ENCODE measurements at places on chromosomes 6 and 20.
A peak's percentile ranks its signal among the peaks of the same experiment; 100 is the strongest.

DNA sequence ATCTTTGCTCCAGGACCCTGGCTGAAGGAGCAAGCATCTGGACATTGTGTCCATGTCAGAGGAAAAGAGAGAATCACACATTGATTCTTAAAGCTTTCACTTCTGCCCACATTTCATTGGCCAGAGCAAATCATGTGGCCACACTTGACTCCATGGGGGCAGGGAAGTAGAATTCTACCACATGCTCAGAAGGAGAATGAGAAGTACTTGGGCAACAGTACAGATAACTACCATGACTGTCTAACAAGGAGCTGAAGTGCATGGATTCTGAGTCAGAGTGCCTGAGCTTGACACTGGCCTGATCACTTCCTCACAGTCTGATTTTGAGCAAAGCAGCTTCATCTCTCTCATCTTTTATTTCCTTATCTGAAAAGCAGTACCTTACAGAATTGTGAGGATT is 38.6 kb downstream of the GHRH start:
- no peak for DNase-seq

- DNase-seq = no peak
These were observed 34.7 kb downstream of the TFEB start for GRCh38 chr6:41700463-41701347.

DNA sequence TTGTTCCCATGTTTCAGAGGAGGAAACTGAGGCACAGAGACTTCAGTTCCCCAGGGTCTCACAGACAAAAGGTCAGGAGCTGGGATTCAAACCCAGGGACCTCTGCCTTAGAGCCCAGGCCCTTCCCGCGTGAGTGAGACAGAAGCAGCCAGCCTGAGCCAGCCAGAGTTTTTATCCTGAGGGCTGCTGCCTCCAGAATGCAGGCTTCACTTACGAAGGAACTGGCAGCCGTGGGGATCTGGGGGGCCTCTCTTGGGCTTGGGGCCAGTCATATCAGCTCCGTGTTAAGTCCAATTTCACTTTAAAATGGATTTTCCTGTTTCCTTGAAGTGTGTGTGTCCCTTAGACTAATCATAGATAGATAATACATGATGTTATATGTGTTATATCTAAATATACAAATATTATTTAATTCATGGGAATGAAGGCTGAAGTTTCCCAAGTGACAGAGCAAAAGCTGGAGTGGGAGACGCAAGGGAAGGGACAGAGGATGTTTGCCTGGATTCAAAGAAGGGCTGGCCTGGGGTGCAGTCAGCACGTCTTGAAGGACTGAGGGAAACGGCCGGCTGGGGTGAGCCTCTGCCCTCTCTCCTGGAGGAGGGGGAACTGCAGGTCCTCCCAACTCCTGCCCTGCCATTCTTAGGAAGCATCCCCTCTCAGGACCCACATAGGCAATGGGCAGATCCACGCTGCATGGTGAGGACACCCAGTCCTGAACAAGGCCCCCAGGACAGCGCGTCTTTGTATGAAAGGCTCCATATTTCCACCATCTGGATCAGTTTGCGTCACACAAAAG is 320.1 kb downstream of the CDH4 start:
- DNase-seq = no peak

- DNase-seq = no peak
These were observed 51.9 kb downstream of the APCDD1L start for GRCh38 chr20:58463256-58463655.

GRCh38 chr6:116047173-116047933 is 13.3 kb downstream of the FRK start:
- no peak for DNase-seq

GRCh38 chr6:105954148-105954547 is 132.0 kb upstream of the PRDM1 start:
- no peak for DNase-seq

- DNase-seq = no peak
These were observed 98.9 kb upstream of the ADGRF4 start for GRCh38 chr6:47599512-47599911.

DNA sequence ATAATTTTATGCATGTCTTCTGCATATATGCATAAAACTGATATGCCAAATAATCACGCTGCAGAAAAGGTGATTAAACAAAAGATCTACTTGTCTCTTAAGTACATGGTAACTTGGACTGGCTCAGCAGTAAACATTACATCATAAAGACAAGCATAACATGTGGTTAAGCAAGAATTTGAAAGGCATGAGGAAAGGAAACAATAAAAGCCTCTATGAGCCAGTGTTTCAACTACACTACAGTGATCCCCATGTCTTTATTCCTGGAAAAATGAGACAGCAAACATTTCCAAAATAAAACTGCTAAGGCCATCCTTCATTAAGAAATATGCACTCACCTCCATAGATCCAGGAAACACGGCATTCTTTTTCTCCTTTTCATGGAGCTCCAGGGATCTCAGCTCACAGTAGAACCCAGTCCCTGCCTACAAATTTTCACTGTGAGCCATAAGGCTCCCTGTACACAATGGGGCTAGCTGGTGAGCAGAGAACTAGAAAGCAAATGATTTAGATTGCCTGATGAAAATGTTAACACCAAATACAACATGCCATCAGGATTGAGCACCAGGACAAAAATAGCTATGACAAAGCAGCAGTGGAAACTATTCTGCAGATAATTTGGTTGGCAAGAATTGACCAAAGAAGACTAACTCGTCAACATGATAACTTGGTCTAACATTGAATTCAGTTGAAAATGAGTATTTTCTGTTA is 156.1 kb downstream of the COL21A1 start:
- DNase-seq = no peak

DNA sequence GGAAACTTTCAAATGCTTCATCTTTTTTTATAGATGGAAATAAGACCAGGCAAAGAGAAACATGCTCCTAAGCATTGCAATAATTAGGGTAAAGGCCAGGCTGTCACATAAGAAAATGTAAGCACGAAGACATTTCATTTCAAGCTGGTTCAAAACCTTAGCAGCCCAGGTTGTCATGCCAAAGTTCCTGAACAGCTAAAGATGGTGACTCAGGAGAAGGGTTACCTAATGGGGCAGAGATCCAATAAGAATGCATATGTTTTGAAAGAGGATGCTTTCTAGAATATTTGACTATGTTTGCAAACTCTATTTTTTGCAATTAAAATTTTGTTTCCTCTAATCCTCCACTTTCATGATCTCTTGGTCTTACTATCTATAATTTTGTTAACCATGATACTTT is 65.6 kb upstream of the PHACTR2 start:
- DNase-seq = no peak

GRCh38 chr6:42407379-42407778 is 44.3 kb downstream of the TRERF1 start:
- no peak for DNase-seq

DNA sequence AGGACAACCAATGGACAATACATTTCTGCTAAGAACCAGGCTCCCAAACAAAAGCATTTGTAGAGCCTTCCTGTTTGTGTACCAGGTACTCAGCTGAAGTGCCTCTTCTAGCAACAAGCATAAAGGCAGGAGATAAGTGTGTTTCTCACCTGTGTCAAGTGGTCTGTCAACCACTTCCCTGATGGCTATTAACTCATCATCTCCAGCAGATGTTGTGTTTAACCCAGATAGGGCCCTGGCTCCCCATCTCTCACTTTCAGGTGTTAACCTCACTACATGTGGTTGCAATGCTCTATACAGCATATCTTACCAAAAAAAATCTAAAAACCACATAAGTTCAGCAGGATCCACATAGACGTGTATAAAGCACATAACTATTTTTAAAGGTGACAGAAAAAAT is 9.6 kb upstream of the IL17A start:
- DNase-seq = no peak

GRCh38 chr6:108051481-108051880 is 23.1 kb downstream of the OSTM1 start:
- DNase-seq = no peak

- DNase-seq = no peak
These were observed 85.4 kb upstream of the HCRTR2 start for GRCh38 chr6:55088902-55089301.

GRCh38 chr6:159421586-159421985 is 252.4 kb downstream of the FNDC1 start:
- DNase-seq = no peak

DNA sequence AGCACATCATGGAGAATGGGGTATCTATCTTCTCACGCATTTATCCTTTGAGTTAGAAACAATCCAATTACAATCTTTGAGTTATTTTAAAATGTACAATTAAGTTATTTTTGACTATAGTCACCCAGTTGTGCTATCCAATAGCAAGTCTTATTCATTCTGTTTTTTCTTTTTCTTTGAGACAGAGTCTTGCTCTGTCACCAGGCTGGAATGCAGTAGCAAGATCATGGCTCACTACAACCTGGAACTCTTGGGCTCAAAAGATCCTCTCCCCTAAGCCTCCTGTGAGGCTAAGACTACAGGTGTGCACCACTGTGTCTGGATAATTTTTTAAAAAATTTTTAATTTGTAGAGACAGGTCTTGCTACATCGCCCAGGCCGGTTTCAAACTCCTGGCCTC is 201.5 kb upstream of the ZNF217 start:
- DNase-seq = no peak

DNA sequence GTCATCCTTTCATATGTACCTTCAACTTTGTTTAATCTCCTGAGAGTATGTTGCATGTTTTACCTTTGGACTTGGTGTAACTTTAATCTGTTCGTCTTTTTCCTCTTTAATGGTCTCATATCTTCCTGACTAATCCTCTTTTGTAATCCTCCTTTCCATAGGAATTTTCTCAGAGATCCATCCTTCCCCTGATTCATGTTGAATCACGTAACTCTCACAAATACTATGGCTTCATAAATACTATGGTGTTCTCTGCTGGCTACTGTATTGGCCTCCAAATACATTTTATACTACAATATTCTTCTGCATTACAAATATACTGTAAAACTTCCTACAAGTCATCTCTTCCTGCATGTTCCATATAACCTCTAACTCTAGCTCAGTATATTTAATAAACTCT is 317.7 kb upstream of the ADGRB3 start:
- no peak for DNase-seq

GRCh38 chr6:13280254-13280653 is 48.1 kb downstream of the TBC1D7 start:
- no peak for DNase-seq

GRCh38 chr20:58719971-58720371 is 27.4 kb downstream of the NPEPL1 start:
- no peak for DNase-seq

DNA sequence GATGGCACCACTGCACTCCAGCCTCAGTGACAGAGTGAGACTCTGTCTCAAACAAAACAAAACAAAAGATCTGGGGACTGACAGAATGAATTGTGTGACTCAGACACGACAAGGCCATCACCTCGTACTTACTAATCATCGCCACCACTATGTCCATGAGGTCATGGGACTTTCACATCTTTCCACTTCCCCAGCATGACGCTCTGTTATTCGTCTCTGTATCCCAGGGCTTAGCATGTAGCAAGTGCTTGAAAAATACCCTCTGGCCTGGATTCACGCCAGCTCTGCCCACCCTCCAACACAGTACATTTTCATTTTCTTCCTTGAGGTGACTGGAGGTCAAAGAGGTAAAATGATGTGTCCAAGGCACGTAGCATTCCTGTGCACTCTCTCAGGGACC is 27.8 kb downstream of the FGD2 start:
- DNase-seq = peak; percentile 38

GRCh38 chr6:30876039-30876730 is 8.1 kb upstream of the DDR1 start:
- no peak for DNase-seq

DNA sequence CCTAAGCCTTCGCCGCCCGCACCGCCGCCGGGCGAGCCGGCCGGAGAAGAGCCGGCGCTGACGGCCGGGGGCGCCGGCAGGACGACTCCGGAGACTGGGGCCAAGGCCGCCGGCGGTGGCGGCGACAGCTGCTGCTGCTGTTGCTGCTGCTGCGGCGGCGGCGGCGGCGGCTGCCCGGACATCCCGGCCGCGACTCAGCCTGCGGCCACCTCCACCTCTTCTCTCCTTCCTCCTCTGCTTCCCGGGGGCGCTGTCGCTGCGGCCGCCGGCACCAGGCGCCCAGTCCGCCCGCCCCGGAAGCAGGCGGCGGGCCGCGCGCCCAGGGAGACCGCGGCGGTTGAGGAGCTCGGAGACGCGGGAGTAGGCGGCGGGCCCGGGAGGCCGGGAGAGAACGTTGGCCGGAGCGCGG is 307 bp downstream of the RANBP9 start:
- DNase-seq = peak; percentile 72
